H1 (cell line): ENCODE measurements at places on chromosomes 6 and 20.

DNA sequence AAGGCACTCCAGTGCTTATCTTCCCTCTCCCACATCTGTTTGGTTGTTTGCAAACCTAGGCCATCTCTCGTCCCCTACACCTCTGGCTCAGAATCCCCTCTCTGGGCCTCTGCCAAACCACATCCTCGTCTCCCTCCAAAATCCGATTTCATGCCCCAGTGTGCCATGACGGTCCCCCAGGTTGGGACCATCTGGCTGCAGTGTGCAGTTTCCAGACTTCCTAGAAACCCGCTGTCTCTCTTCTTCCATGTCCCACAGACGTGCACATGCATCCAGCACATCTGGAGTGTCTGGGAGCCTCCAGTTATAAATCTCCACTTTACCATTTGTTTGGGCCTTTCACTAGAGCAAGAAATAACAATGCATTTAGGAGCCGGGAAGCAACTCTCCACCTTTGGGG, 316.2 kb downstream of the KIF16B start:
- H3K4me3 ChIP-seq = no peak overlapping the region
- H3K36me3 ChIP-seq = no peaks in the 10 kb centered on the region
- no peak for DNase-seq
- no peaks in the 10 kb centered on the region for H3K27me3 ChIP-seq

GRCh38 chr6:67881706-67882065, 753.4 kb upstream of the ADGRB3 start:
- no peak overlapping the region for H3K27ac ChIP-seq
- no peaks in the 10 kb centered on the region for H3K27me3 ChIP-seq

GRCh38 chr6:10487668-10488327, 33.4 kb upstream of the GCNT2 start:
- DNase-seq = peak; percentile 25
- H3K4me3 ChIP-seq = peak overlapping the region; percentile 54
- peaks cover 3% of the 10 kb centered on the region; the same call in 1 of the 2 replicates for H3K27me3 ChIP-seq
- no peaks in the 10 kb centered on the region for H3K4me1 ChIP-seq
- no peak overlapping the region for H3K27ac ChIP-seq

DNA sequence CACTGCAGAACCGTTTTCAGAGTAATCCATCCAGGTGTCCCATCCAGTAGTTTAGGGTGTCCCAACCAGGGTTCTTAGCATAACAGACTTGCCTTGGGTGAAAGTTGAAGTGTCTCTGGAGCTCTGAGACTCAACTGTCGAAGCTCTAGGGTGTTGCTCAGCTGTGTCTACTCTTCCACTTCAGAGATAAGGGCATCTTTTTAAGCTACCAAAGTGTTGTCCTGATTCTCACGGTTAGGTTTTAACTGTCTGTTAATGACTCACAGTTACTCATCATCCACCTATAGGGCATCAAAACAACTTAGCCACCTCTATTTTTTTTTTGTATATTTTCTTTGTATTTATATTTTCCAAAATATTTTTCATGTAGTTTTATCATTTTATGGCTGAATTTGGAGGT, 36.9 kb upstream of the TBX18 start:
- H3K4me3 ChIP-seq = no peak overlapping the region
- no peaks in the 10 kb centered on the region for H3K4me1 ChIP-seq
- H3K27me3 ChIP-seq = no peaks in the 10 kb centered on the region
- no peaks in the 10 kb centered on the region for H3K36me3 ChIP-seq

DNA sequence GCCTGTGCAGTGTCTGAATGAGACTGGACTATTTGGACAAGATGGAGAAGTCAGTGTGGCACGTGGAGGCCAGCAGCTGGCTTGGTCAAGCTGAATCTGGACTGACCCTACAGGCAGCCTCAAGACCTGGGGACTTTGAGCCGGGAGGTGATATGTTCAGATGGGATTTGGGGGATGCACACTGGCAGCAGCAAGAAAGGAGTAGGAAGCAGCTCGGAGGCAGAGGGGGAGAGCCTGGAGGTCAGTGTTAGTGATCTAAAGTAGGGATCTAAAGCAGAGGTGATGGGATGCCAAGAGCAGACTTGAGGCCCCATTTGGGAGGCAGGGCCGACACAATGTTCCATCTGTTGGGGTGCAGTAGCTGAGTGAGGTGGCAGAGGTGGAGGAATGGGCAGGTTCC, 2.8 kb downstream of the MAPK13 start:
- no peaks in the 10 kb centered on the region for H3K36me3 ChIP-seq
- H3K27me3 ChIP-seq = no peaks in the 10 kb centered on the region
- peaks cover 12% of the 10 kb centered on the region for H3K4me1 ChIP-seq
- DNase-seq = no peak

GRCh38 chr20:63520934-63521601, 503 bp downstream of the PPDPF start:
- H3K4me3 ChIP-seq = peak overlapping the region; percentile 92
- peaks cover 7% of the 10 kb centered on the region for H3K4me1 ChIP-seq
- peaks cover 6% of the 10 kb centered on the region; the same call in 1 of the 2 replicates for H3K27me3 ChIP-seq
- peak overlapping the region; percentile 87 for H3K27ac ChIP-seq

DNA sequence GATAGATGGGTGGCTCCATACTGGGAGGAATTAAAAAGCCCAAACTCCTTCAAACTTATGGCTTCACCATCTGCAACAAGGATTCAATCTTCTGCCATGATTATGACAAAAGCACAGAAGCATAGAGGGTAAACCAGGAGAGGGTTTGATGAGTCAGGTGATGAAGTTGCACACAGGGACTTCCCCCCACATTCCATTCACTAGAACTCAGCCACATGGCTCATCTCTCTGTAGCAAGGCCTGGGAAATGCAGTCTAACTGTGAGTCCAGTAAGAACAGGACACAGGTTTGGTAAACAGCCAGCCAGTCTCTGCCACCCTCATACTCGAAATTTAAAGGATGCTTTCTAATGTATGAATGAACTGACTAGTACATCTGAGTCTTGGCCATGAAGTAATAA, 142.9 kb downstream of the HIVEP2 start:
- no peaks in the 10 kb centered on the region; the same call in 1 of the 2 replicates for H3K36me3 ChIP-seq
- H3K27me3 ChIP-seq = no peaks in the 10 kb centered on the region
- no peak for DNase-seq
- H3K4me1 ChIP-seq = no peaks in the 10 kb centered on the region
- H3K4me3 ChIP-seq = no peak overlapping the region

GRCh38 chr20:23461180-23461579, 8.5 kb upstream of the CST11 start:
- no peak overlapping the region for H3K4me3 ChIP-seq
- H3K27me3 ChIP-seq = no peaks in the 10 kb centered on the region
- H3K36me3 ChIP-seq = no peaks in the 10 kb centered on the region

DNA sequence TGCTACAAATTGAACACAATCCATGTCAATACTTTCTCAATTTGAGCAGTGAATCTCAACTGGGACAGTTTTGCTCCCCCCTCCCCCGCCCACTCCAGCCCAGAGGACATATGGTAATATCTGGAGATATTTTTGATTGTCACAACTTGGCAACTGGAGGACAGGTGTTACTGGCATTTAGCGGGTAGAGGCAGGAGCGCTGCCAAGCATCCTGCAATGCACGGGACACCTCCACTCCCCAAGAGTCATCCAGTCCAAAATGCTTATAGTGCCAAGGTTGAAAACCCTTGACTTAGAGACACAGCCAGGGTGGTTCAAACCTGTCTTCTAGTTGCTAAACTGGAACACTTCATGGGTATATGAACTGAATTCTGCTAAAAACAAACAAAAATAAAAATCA, 26.9 kb upstream of the LRRC1 start:
- no peaks in the 10 kb centered on the region for H3K36me3 ChIP-seq
- DNase-seq = no peak
- H3K4me1 ChIP-seq = no peaks in the 10 kb centered on the region

- H3K27ac ChIP-seq = no peak overlapping the region
- no peak overlapping the region for H3K4me3 ChIP-seq
- DNase-seq = no peak
- no peaks in the 10 kb centered on the region for H3K4me1 ChIP-seq
These were observed 17.4 kb upstream of the AKAP7 start for GRCh38 chr6:131117878-131118277.

- no peak overlapping the region for H3K4me3 ChIP-seq
- no peak overlapping the region for H3K27ac ChIP-seq
- no peaks in the 10 kb centered on the region for H3K36me3 ChIP-seq
- H3K27me3 ChIP-seq = no peaks in the 10 kb centered on the region
- DNase-seq = no peak
These were observed 8.1 kb upstream of the OCSTAMP start for GRCh38 chr20:46558511-46558959.

- H3K36me3 ChIP-seq = no peaks in the 10 kb centered on the region
- no peak overlapping the region for H3K4me3 ChIP-seq
- DNase-seq = no peak
- no peaks in the 10 kb centered on the region for H3K27me3 ChIP-seq
- H3K4me1 ChIP-seq = no peaks in the 10 kb centered on the region
- no peak overlapping the region for H3K27ac ChIP-seq
These were observed 181.2 kb upstream of the SNX9 start for GRCh38 chr6:157641837-157642236.

GRCh38 chr6:156657296-156657695, 119.9 kb upstream of the ARID1B start:
- no peaks in the 10 kb centered on the region for H3K36me3 ChIP-seq
- no peaks in the 10 kb centered on the region for H3K27me3 ChIP-seq
- peaks cover 22% of the 10 kb centered on the region for H3K4me1 ChIP-seq

DNA sequence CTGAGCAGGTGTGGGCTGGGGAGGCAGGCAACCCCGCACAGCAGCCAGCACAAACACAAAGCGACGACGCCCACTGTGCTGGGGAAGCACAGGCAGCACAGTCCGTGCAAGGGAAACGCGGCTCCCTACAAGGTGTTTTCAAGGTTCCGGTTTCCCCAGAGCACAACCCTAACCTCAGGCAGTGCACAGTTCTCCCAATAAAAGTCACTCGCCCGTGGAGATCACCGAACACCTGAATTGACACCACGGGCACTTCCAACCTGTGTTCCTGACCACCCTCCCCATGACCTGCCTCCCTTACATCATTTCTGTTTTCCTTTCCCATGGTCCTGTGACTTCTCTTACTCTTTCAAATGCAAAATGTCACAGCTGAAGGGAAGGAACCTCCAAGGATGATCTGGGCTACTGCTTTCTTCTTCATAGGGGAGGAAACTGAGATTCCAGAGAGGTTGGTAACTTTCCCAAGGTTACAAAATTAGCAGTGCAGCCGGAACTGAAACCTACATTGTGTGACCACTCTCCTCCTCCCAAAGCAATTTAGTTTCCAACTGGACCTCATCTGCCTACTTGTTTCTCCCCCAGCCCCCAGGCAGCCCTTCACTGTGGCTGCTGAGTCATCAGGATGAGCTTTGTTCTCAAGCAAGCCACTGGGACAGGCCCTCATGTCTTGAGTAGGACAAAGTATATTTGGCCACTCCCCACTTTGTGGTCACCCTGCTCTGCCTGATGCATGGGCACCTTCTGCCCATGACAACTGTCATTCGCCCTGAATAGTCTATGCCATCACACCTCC, 125.3 kb downstream of the ATXN1 start:
- H3K4me3 ChIP-seq = no peak overlapping the region
- peak; percentile 33 for DNase-seq

- H3K27me3 ChIP-seq = no peaks in the 10 kb centered on the region
- DNase-seq = peak; percentile 88
- H3K27ac ChIP-seq = no peak overlapping the region
These were observed 85.2 kb downstream of the MBOAT1 start for GRCh38 chr6:20126789-20127653.

DNA sequence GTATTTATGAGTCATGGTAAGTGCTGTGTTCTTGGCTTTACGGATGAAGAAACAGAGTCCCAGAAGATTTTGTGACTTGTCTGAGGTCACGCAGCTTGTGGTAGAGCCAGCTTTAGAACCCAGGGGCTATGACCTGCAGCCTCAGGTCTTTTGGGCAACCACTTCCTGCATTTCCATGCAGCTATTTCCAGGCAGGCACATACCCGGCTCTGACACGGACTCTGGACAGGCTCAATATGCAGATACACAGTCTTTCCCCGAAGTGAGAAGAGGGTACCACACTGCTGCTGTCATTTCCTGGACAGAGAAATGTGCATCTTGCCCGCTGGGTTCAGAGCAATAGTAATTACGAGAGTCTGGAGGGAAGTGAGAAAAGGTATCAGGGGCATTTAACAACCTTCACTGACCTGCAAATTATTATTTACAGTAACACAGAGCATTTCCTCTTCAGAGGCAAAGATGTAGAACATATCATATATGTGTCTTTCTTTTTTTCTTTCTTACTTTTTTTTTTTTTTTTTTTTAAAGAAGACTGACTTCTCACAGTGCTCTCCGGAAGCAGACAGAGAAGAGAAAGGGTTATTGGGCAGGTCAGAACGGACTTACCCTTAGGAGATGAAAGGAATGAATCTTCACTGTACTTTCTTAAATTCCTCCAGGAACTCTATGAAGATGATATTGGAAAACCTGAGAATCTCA, 185.1 kb downstream of the CLIC5 start:
- no peak overlapping the region for H3K27ac ChIP-seq
- H3K36me3 ChIP-seq = no peaks in the 10 kb centered on the region
- no peaks in the 10 kb centered on the region for H3K27me3 ChIP-seq

DNA sequence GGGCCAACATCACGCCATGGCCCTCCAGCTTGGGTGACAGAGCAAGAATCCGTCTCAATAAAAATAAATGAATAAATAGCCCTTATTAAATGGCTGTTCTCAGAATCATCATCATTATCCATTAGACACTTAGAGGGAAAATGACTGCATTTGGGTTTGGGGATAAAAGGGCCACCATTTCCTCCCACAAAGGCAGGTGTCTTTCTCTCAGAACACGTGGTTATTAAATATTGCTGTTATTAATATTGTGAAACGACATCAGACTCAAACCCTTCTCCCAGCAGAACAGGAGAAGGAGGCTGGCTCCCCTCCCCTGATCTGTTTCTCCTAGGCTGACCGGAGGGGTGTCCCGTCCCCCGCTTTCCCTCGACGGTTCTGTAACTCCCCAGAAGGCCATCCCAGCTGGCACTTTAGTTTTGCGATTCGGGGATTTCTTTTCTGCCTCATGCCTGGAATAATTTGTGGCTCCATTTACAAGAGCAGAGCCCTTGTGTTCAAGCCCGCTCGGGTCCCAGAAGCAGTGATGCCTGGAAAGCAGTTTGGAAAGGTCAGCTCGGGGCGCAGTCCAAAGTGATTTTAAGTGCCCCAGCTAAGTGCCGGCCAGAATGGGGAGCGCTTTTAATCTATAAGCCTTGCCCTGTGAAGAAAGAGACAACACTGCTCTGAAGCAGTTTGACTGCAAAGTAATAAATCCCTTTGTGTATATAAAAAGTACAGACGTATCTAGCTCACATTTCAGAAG, 41.9 kb downstream of the EYA2 start:
- H3K27ac ChIP-seq = no peak overlapping the region
- H3K4me1 ChIP-seq = no peaks in the 10 kb centered on the region
- no peak for DNase-seq
- no peaks in the 10 kb centered on the region for H3K27me3 ChIP-seq
- H3K4me3 ChIP-seq = no peak overlapping the region

- no peaks in the 10 kb centered on the region for H3K27me3 ChIP-seq
- H3K36me3 ChIP-seq = peaks cover 9% of the 10 kb centered on the region; the same call in 1 of the 2 replicates
- no peak overlapping the region for H3K27ac ChIP-seq
- H3K4me1 ChIP-seq = no peaks in the 10 kb centered on the region
These were observed 27.4 kb downstream of the MGME1 start for GRCh38 chr20:17995967-17996819.

GRCh38 chr20:25045343-25045712, 12.6 kb downstream of the ACSS1 start:
- H3K36me3 ChIP-seq = no peaks in the 10 kb centered on the region
- H3K27me3 ChIP-seq = no peaks in the 10 kb centered on the region; the same call in 1 of the 2 replicates
- H3K4me3 ChIP-seq = no peak overlapping the region
- DNase-seq = no peak
- H3K27ac ChIP-seq = no peak overlapping the region
